ENCODE measurements at places on chromosomes 5 and 9. TPM values are rescaled to one million over a fixed set of nuclear protein-coding genes. Genes with fewer than 3 reads are reported as not detected.

NRG2 gene
- 0.64 TPM for total RNA-seq

IL4 gene
- not detected for total RNA-seq

SLC25A2 gene
- not detected for total RNA-seq

PCSK1 gene
- not detected for total RNA-seq

BHMT gene
- 0.24 TPM for total RNA-seq

LCN1 gene
- not detected for total RNA-seq

NEUROG1 gene
- total RNA-seq: not detected

PCDH1 gene
- 71.6 TPM for total RNA-seq

All from tracheal epithelial cell (primary cell).